ENCODE measurements at places on chromosomes 1 and 21. TPM values are rescaled to one million over a fixed set of nuclear protein-coding genes. Genes with fewer than 3 reads are reported as not detected.

Gene LHX8
- not detected for total RNA-seq

DNA sequence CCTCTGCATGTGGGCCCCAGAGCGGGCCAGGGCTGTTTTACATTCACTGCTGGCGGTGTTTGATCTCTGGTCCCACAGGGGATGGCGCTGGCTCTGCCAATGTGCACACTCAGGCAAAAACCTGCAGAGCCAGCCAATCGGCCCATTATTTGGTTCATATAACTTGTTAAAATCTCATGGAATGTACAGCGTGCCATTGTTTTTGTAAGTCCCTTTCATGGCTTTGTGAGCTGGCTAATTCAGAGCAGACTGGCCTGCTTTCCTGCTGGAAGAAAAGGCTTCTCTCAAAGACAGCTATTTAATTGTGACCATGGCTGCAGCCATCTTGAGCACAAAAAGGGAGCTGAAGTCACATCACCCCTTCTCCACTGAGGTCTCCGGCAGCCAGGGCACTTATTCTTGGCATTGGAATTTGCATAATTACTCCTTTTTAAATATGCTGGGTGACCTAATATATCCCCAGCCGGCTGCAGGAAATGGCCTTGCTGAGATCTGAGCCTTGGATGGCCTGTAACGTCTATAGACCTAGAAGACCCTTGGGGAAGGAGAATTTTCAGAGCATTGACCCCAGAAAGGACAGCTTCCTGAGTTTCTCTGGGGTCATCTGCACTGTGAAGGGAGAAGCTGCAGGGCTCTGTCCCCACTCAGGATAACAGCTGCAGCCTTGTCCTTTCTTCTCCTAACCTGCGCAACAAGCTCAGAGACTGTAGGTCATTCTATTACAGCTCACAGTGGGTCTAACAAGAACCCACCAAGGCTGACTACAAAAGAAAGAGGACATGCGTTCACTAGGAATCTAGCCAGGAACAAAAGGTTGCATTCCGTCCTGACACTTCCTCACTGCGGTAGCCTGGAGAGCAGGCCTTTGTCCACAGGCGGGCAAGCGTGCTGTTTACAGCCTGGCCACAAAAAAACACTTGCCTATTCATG is 45.8 kb downstream of the BCAR3 start:
- no peak for DNase-seq

DNA sequence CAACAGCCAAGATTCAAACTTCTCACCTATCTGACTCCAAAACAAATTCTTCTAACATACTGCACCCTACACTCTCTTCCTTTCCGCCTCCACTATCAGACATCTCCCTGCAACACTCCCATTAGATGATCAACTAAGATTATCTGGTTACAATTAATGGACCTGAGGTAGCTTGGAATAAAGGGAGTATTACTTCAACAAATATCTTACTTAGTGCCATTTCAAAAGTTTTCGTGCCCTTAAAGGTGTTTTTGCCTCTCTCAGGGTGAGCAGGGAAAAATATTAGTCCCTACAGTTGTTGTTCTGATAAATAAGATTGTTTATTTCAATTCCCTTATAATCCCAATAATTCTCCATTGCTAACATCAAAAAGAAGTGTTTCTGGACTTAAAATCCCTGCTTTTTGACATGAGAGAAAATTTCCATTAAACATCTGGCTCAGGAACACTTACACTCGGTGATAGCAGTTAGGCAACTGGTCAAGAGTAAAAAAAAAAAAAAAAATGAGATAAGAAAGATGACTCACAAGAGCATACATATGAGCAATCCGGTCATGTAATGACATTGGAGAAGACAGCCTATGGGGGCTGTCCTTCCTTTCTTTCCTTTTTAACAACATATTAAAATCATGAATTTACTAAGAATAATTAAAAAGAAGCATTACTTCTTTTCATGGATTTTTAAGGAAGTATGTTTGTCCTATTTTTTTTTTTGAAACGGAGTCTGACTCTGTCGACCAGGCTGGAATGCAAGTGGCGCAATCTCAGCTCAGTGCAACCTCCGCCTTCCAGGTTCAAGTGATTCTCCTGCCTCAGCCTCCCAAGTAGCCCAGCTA is 7.6 kb downstream of the RSBN1 start:
- DNase-seq = no peak

- DNase-seq = no peak
Observed at GRCh38 chr21:26641062-26641461, 68.0 kb upstream of the CYYR1 start.

DNA sequence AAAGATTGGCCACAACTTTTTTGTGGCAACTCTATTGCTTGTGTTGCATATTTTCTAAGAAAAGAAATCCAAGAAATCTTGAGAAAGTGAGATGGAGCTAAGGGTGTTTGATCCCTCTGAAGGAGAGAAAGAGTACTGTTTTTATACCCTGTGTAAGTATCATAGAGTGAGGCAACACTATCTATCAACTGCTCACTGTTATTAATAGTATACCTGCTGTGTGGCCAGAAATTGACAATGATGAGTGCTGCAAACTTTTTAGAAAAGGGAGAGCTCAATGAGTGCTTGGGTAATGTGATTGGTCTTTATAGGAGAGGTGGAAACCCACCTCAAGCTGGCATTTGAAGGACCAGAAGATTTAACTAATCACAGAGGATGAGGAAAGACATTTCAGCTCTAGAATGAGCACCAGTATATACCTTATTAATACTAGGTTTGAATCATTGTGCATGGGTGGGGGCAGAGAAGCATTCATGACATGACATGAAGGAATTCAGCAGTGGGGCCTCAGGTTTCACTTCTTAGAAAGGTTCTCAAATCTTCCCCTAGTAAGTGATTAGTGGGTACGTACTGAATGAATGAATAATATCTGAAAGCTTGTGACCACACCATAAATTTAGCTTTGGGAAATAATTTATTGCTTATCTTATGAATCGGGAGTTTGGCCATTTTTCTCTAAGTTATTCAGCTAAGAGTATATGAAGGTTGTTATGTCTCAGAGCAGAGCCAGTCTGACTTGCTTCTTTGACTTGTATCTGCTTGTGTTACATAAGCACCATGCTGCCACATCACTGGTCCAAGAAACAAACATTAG is 169.2 kb upstream of the SGIP1 start:
- no peak for DNase-seq

DNA sequence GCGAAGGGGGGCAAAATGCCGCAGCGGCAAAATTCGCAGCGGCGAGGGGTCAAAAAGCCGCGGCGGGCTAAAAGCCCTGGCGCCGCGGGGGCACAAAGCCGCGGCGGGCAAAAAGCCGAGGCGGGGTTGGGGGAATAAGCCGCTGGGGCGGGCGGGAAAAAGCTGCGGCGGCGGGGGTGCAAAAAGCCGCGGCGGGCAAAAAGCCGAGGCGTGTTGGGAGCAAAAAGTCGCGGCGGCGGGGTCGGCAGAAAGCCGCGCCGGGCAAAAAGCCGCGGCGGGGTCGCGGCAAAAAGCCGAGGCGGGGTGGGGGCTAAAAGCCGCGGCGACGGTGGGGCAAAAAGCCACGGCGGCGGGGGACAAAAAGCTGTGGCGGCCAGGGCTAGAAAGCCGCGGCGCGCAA is 3902.5 kb downstream of the SRGAP2C start:
- no peak for DNase-seq

DNA sequence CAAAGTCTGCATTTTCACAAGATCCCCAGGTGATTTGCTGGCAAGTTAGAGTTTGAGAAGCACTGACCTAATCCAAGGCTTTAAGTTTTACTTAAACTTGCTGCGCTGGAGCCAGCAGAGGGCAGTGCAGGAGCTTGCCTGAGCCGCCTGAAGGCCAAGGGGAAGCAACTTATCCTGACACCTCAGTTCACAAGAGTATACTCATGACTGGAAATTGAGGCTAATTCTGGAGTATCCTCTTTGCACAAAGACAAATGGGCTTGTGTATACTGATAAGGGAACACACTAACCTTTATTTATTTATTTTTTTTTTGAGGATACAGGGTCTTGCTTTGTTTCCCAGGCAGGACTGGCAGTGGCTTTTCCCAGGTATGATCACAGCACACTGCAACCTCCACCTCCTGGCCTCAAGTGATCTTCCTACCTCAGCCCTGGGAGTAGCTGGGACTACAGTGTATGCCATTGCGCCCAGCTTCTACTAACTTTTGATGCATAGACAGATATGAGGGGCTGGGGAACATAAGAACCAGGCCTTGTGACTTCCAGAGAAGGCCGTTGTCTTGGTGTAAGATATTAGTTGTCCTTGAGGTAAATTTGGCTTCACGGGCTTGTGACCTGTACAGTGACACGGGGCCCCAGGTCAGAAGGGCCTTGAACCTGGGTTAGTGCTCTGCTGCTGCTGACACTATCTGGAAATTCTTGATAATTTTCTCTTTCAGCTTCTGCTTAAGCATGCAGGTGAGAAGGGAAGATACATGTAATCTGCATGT is 29.0 kb upstream of the SLAMF1 start:
- no peak for DNase-seq

DNA sequence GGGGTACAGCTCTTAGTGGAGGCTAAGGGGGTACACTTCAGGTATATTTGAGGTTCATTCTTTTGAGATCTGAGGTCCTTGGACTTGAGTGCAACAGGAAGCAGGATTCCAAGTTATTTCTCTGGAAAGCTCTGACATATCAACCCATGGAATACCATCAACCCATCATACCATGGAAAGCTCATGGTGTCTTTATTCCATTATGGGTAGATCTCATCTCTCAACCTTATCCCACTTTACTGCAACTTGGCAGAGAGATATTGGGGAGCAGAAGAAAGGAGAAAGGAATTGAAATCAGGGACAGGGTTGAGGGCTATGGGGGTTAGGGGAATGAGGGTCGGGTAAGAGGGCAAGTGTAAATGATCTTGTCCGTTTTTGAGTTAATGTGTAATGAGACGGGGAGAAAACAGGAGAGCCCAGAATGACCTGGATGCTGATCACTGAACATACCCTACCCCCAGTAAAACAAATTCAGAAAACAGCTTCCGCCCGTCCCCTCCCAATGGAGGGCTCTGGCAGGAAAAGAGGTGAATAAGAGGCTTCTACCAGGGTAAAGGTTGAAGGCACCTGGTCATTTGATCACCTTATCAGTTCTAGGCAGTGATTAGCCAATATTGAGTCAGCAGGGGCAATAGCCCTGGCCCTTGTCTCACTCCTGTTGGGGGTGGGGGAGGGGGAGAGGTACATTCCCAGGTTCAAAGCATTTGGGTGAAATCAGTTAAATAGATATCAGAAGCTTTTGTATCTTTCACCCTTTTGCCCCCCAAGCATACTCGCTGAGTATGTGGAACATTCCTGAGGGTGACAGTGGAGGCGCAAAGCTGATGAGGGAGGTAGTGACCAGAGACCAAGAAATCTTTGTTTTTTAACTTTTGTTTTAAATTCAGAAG is 622 bp upstream of the APOA2 start:
- no peak for DNase-seq
